ENCODE measurements at places on chromosomes 3 and 15. TPM values are rescaled to one million over a fixed set of nuclear protein-coding genes. Genes with fewer than 3 reads are reported as not detected.
A peak's percentile ranks its signal among the peaks of the same experiment; 100 is the strongest.

CFAP91 gene
- 10.8 TPM for total RNA-seq

ARHGEF26 gene
- 48.4 TPM for total RNA-seq

DNA sequence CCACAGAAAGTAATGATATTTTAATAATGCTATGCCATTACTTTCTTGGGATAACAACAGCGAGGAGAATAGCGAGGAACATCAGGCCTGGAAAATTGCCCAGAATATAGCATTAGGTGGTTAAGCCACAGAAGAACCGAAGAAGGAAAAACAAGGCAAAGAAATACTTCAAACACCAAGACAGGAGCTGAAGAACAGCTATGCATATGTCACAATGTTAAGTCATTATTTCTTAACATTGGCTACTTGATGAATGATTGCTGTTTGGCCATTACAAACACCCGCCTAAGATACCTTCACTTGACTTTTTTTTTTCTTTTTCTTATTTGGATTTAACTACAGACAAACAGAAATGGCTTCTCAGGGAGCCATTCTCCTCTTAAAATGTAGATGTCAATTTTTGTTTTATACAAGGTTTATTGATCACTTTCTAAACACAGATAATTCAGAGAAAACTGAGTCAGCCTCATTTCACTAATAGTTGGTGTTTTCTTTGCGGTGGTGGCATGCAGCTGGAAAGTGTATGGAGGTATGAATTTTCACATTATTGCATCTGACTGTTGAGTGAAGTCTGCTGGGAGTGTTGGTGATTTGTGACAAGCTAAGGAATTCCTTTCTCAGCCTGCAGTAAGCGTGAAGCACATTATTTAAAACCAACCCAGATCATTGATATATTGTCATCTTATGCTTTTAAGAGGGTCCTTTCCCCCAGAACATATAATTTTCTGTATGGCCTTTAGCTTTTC, 705.7 kb upstream of the NR2F2 start:
- no peaks in the 10 kb centered on the region for H3K4me1 ChIP-seq
- no peak overlapping the region for H3K27ac ChIP-seq
- no peaks in the 10 kb centered on the region for H3K27me3 ChIP-seq
- no peaks in the 10 kb centered on the region for H3K36me3 ChIP-seq

ATP13A5 gene
- total RNA-seq: 1.8 TPM

DNA sequence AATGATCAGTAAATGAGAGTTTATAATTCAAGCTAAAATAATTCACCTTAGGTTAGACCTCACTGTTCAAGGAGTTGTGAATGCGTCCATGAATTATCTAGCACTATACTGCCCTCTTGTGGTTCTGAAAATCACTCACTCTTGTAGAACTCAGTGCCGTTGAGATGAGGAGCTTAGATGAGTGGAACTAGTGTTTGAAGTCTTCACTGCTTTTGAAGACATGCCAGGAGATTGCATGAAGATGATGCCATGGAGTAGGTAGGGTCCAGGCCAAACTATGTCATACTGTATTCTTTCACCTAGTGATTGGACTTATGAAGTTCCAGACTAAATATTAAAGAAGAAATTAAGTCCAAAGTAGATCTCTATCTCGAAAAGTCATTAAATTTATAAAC, 28.8 kb downstream of the LYSMD4 start:
- no peak for DNase-seq
- H3K27me3 ChIP-seq: no peaks in the 10 kb centered on the region
- H3K36me3 ChIP-seq: no peaks in the 10 kb centered on the region
- H3K27ac ChIP-seq: peak overlapping the region; percentile 87
- H3K4me1 ChIP-seq: peaks cover 26% of the 10 kb centered on the region
- no peak overlapping the region for H3K4me3 ChIP-seq

DNA sequence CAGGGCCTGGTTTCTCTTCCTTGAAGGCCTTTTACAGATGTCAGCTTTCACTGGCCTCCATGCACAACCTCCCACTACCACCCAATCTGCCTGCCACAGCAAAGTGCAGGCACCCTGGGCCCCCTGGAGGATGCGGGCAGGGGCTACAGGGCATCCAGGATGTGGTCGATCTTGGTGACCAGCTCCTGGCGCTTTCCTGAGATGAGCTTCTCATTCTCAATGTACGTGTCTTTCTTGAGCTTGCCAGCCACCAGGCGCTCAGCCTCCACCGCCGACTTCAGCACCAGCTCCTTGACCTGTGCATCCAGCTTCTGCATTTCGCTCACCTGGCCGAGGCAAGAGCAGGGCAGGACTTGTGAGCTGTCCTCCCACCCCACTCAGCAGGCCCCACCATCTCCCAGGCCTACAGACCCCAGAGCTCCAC, 30.3 kb downstream of the RPN1 start:
- H3K4me1 ChIP-seq: no peaks in the 10 kb centered on the region
- DNase-seq: no peak
- H3K4me3 ChIP-seq: no peak overlapping the region
- no peaks in the 10 kb centered on the region for H3K27me3 ChIP-seq

GRCh38 chr3:99762901-99763300, 54.8 kb upstream of the CMSS1 start:
- H3K4me3 ChIP-seq: no peak overlapping the region
- H3K27me3 ChIP-seq: no peaks in the 10 kb centered on the region
- no peak overlapping the region for H3K27ac ChIP-seq
- H3K4me1 ChIP-seq: peaks cover 37% of the 10 kb centered on the region
- DNase-seq: no peak

DNA sequence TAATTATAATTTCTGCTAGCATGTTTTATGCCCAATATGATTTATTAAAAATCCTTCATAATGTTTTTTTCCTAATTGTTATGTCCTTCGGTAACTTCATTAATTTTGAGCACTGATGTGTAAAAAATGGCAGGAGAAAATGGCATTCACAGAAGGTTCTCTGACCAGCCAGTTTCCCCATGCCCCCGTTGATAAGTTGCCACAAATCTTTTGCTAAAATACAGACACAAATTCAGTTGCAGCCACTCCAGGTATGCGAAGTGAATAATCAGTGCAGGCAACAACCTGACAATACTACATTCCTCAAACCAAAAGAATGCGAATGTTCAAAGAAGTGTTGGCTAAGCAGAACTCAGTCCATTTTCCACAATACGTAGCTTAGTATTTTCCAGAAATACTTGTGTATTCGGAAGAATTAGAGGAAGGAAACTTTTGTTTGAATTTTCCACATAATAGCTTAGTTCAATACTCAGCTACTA, 32.7 kb downstream of the CHL1 start:
- H3K27ac ChIP-seq: no peak overlapping the region
- no peak overlapping the region for H3K4me3 ChIP-seq
- H3K4me1 ChIP-seq: no peaks in the 10 kb centered on the region

GRCh38 chr15:72318408-72318942, 1.5 kb downstream of the CELF6 start:
- no peak overlapping the region for H3K27ac ChIP-seq
- H3K36me3 ChIP-seq: no peaks in the 10 kb centered on the region
- no peaks in the 10 kb centered on the region for H3K27me3 ChIP-seq
- DNase-seq: peak; percentile 19

DNA sequence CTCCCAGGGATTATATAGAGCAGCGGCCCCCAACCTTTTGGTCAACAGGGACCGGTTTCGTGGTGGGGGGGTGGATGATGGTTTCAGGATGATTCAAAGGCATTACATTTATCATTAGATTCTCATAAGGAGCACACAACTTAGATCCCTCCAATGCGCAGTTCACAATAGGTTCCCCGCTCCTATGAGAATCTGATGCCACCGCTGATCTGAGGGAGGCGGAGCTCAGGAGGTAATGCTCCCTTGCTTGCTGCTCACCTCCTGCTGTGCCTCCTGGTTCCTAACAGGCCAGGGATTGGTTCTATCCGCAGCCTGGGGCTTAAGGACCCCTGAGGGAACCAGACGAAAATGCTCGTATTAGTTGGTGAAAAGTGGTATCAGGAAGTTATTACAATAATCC, 1.3 kb upstream of the HACD2 start:
- peaks cover 4% of the 10 kb centered on the region for H3K4me1 ChIP-seq
- peak overlapping the region; percentile 96 for H3K27ac ChIP-seq
- no peaks in the 10 kb centered on the region for H3K36me3 ChIP-seq
- no peaks in the 10 kb centered on the region for H3K27me3 ChIP-seq
